ENCODE measurements at places on chromosomes 11 and 22.

DNA sequence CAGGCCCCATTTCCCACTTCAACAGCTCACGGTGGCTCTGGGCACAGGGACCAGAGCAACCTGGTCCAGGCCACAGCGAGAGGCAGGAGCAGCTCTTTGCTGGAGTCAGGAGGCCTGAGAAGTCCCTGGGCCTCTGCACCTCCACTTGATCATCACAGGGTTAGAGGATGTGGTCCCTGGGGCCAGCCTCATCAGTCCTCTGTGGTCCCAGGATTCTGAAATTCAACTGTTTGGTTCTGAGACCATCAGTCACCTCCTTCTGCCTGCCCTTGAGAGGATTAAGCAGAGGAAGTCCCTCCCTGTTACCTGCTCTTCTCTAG is 24.9 kb upstream of the CBX7 start:
- DNase-seq: no peak

DNA sequence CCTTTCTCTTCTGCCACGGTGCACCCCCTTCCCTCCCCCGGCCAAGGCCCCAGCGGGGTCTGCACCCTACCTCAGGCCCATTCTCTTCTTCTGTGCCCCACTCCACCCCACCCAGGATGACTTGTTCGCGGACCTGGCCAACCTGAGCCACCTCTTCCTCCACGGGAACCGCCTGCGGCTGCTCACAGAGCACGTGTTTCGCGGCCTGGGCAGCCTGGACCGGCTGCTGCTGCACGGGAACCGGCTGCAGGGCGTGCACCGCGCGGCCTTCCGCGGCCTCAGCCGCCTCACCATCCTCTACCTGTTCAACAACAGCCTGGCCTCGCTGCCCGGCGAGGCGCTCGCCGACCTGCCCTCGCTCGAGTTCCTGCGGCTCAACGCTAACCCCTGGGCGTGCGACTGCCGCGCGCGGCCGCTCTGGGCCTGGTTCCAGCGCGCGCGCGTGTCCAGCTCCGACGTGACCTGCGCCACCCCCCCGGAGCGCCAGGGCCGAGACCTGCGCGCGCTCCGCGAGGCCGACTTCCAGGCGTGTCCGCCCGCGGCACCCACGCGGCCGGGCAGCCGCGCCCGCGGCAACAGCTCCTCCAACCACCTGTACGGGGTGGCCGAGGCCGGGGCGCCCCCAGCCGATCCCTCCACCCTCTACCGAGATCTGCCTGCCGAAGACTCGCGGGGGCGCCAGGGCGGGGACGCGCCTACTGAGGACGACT is 15.9 kb downstream of the RTN4RL2 start:
- no peak for DNase-seq

- no peak for DNase-seq
Measured at GRCh38 chr11:61745781-61746441, 6.5 kb upstream of the MYRF start.

DNA sequence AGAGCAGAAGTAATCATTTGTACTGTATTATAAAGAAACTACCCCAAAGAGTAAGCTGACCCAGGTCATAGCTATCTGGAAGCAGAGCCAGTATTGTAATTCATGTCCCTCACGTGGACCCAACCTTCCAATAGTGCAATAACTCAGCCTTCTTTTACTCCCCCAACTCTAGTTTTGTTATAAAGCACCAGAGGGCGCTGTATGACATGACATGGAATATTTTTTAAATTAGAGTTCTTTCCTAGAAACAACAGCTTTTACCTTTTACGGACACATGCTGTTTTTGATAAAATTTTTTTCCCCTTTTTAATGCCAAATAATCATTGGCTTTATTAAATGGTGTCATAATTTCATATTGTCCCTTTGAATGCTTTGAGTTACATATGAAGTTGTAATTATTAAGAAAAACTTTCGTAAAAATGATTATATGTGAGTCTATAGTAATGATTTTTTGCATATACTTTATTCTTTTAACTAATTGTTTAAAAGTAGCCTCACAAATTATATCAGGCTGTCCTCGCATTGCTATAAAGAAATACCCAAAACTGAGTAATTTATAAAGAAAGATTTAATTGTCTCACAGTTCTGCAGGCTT is 76.9 kb downstream of the DKK3 start:
- DNase-seq: peak; percentile 53

DNA sequence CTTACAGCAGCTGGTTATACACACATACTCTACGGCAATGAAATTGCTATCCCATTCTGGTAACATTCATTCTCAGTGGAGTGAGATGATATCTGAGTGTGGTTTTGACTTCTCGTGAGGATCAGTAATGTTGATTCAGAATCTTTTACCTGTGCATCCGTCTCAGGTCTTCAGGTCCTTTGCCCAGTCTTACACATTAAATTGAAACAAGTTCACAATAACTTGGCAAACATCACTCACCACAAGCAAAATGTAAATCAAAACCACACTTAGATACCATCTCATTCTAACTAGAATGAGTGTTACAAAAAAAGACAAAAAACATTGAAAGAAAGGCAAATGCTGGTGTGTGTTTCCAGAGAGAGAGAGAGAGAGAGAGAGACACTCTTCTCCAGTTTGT is 14.0 kb downstream of the RGL4 start:
- no peak for DNase-seq

All from hematopoietic multipotent progenitor cell treated with erythropoietin and hydrocortisone succinate and interleukin-3 and kit ligand, for 15 days (in vitro differentiated cells).